ENCODE measurements at places on chromosomes 6 and 20.

GRCh38 chr6:89966228-89966544, 71.9 kb downstream of the GJA10 start:
- no peak for DNase-seq

DNA sequence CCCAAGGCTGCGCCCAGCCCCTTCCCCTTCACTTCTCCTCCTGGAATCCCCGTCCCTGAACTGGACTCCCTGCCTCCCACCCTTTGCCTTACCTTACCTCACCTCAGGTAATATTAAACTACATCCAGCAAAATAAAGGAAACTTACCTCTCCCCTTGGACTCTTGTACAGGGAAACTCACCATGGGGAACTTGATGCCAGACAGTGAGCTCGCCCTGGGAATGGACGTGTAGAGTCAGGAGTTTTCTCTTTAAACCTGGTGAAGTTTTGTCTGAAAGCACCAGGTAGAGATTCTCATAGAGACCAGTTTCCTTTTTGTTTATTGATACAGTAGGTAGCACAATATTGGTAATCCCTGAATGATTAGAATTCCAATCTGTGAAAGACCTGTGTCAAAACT, 544 bp upstream of the HLA-C start:
- no peak for DNase-seq

- no peak for DNase-seq
Measured at GRCh38 chr6:49835140-49835539, 31.2 kb downstream of the CRISP1 start.

DNA sequence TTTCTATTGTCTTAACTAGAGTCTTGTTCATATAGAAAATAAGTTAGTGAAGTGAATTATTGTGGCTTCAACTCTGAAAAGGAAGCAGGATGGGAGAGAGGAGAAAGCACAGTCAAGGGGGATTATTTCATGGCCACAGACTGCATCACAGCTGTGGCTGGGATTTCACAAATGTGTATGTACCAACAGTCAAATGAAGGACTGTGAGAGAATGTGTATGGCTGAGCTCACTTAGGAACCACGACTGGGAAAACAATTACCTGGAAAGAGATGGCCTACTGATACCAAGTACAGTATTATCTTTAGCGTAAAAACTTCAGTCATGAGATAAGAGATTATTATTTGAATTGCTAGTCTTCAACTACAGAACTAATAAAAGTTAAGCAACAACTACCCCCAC, 54.9 kb downstream of the SESN1 start:
- no peak for DNase-seq

DNA sequence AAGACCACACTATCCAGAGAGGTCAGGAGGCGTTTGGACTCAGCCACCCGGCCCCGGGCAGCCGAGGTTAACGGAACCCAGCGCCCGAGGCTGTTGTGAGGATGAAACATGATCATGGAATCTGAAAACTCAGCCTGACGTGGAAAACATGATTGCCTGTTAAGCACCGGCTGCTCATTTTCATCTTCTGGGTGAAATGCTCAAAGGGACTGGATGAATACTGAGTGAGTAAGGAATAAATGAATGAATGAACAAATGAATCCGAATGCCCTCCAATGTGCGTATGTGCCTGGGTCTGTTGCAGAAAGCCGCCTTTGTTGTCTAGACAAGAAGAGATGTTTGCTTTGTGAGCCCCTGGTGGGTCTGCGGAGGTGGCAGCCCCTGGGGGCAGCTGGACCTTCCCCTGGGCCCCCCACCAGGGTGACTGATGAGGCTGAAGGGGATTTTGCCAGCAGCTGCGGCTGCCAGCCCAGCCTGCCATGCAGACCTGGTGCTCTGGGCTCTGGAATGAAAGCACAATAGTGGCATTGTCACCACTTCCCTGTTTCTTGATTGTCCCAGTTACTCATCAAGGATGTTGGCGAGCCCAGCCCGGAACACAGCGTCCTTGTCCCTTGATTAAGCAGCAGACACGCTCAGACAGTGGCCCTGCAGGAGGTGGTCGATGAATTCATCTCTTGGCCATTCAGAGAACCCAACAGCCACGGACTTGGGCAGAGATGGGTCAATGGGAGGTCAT, 211.1 kb downstream of the ANKRD60 start:
- no peak for DNase-seq

Data from stimulated activated naive CD4-positive, alpha-beta T cell treated with Interleukin-2 at 50 U/mL for 16 hours (primary cell).